Activated effector memory CD4-positive, alpha-beta T cell treated with Interleukin-2 at 50 U/mL for 16 hours (primary cell): ENCODE measurements at places on chromosomes 2 and 18.

GRCh38 chr2:107027205-107027604 is 141.2 kb upstream of the ST6GAL2 start:
- no peak for DNase-seq

DNA sequence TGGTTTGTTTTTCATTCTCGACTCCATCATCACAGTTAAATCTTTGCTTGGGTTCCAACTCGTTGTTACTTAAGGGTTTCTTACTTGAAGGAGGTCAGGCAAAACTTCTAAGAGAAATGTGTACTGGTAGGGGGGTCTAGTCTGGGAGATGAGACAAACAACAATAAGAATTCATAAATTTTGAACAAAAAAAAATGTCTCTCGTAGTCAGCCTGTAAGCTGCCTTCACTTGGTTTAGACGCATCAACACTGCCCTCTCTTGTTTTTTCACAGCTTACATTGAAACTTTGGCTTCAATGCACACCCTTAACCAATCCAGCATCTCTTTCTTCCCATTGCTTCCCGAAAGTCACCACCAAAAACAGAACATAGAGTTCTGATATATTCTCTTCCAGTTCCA is 576.4 kb upstream of the PIK3C3 start:
- no peak for DNase-seq

DNA sequence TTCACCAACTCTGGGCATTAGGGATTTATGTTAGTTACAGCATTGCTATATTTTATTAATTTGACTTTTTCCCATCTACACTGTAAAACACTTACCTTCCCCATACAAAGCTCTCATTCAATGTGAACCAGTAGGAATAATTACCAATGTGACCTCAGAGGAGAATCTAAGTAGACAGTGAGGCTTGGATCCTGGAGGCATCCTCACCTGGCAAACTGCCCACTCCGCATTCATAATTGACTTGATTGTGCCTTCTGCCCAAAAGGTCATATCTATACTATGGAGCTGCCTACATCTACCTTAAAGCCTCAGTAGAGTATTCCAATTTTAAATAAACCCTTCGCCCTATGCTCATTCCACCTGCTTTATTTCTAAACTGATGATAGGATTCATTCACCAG is 45.4 kb upstream of the SCN1A start:
- DNase-seq, result no peak

GRCh38 chr18:50410008-50410407 is 35.2 kb downstream of the SKA1 start:
- DNase-seq, result no peak

DNA sequence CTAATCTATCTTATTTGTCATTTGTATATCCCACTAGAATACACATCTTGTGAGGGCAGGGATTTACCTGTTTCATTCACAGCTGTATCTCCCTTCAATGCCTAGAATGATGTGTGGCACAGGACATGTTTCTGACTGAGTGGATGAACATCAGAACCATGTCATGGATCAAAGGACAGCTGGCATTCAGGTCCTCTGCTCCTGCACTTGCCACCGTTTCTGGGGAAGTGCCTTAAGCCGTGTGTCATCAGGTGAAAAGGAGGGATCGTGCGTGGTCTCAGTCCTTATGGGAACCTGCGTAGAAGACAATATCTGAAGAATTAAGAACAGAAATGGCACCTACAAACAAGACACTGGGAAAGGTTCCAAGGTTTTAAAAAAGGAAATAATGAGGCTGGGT is 206.1 kb upstream of the GATA6 start:
- no peak for DNase-seq

DNA sequence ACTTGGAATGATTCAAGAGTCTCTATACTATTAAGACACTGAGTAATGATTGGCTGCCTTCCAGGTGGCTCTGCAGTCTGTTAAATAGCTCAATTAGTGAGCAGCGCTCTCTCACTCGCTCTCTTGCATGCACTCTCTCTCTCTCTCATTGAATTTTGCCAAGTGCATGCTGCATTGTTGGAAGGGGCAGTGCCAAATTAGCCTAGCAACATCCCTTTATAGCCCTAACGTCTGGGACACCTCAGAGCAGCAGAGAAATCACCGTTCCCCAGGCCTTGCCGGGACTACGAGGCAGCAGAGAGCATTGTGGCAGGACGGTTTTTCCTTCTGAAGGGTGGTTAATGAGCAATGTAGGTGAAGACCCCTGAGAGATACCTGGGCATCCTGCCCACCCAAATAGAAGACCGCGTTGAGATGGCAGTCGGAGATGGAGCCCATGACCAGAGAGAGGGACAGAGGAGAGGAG is 447.6 kb upstream of the POU3F3 start:
- no peak for DNase-seq

DNA sequence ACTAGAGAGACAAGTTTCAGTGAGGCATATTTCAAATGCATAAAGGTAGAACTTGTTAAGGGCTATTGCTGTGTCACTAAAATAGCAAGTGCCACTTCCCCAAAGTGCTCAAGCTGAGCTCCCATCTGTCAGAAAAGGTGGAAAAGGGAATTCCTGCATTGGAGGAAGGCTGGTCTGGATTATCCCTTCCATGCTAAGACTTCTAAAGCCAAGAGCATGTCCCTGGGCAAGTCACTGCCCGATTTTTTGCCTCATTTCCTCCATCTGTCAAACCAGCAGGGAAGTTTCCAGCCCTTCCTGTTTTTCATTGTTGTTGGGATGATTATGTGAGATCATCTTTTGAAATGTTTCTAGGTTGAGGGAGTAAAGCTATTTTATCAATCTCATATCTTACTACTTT is 175.5 kb downstream of the SETBP1 start:
- DNase-seq, result no peak

GRCh38 chr18:51390702-51391101 is 193.2 kb upstream of the MEX3C start:
- no peak for DNase-seq

- no peak for DNase-seq
These were observed 46.8 kb downstream of the IMPA2 start for GRCh38 chr18:12028040-12028628.

DNA sequence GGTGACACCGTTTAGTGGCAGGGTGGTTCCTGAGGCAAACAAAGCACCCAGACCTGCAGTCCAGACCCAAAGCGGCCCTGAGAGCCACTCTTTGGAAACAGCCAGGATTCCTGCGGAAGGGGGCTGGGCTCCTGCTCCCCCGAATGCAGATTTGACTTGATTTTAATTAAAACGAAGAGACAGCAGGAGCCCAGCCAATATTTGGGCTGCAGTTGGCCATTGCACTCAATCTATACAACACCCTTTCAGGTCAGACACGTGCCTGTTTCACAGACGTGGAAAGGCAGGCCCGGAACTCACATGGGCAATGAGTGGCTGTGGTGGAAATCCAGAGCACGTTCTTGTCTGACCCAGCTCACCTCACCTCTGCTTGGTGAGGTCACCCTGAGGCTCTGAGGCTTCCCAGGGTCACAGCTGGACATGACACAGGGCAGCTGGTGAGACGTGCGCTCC is 122.4 kb downstream of the NDUFA10 start:
- no peak for DNase-seq

DNA sequence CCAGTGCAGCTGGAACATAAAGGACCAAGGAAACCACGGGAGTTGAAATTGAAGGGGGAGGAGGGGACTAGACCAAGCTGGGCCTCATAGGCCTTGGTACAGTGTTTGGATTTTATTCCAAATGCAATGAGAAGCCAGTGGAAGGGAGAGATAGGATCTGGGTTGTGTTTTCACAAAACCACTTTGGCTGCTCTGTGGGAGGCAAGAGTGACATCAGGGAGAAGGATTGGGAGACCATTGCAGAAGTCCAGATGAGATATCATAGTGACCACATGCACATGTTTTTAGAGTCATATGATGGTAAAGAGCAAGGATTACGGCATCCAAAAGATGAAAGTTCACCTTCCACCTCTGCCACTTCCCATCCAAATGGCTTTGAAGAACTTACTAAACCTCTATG is 210.2 kb downstream of the PAX3 start:
- no peak for DNase-seq

DNA sequence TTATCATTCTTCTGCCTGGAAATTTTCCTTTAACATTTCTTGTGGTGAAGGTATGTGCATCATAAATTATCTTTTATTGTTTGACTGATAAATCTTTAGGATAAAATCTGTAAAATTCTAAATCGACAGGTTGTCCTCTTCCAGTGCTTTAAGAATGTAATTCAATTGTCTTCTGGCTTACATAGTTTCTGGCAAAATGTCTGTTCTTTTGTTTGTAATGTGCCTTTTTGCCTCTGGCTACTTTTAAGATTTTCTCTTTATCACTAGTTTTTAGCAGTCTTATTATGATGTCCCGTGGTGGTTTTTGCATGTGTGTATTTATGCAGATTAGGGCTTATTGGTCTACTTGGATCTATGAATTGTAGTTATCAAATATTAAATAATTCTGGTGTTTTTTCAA is 203.6 kb upstream of the COPS8 start:
- DNase-seq, result no peak

DNA sequence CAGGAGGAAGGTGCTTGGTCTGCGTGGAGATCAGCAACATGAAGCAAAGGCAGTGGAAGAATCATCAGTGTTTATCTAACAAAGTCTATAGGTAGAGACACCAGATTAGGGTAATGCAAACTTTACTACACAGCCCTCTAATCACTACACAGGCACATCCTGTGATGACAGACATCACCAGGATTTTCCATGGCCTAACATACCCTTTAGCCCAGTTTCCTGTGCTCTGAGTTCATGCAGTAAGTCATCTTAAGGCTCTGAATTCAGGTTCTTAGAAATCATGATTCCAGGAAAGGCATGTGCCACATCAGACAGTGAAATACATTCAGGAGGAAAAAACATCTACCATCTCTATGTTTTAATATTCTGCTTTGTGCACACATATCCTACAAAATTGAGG is 708.5 kb upstream of the SLC8A1 start:
- DNase-seq, result no peak

- no peak for DNase-seq
These were observed 112.2 kb upstream of the PXDN start for GRCh38 chr2:1856475-1856874.
